WTC11 (cell line): ENCODE measurements at places on chromosomes 3 and 15.
A peak's percentile ranks its signal among the peaks of the same experiment; 100 is the strongest.

DNA sequence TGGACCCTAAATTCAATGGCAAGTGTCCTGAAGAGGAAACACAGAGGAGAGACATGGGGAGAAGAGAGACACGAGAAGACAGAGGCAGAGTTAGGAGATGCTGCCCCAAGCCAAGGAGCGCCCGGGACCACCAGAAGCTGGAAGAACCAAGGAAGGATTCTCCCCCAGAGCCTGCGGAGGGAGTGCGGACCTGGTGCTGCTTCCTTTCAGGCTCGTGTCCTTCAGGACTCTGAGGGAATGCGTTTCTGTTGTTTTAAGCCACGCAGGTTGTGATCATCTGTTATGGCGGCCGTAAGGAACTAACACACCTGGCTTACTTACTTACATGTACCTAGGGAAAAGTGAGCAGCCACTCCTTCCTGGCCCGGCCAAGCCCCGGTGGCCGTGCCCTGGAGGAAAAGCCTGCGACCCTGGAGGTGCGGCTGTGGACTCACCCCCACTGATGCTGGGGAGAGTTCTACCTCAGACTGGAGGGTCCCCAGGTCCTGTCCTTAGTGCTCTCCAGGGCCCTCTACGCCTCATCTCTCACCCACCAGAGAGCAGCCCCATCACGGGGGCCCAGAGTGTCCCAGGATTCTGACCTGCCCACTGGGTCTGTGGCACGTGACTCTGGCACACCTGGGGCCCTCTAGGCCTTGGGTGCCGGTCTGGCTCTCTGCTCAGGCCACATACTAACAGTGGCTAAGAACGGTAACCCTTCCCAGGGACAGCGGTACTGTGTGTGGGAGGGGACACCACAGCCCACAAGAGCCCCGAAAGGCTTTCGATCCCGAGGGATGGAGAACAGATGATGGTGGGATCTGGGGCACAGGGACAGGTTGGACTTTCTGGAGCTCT is 61.8 kb downstream of the ITGA11 start:
- DNase-seq = no peak

DNA sequence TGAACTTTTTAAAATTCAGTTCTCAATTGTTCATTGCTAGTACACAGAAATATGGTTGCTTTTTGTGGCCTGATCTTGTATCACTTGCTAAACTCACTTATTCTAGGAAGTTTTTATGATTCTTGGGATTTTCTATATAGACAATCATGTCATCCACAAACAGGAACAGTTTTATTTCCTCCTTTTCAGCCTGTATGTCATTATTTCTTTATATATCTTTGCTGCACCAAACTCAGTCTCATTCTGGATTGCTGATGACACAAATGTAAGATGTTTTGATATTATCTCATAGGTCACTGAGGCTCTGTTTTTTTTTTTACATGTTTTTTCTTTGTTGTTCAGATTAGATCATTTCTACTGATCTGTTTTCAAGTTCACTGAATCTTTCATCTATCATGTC is 71.7 kb downstream of the TTBK2 start:
- no peak for DNase-seq

GRCh38 chr15:82625136-82625535 is 22.0 kb downstream of the CPEB1 start:
- DNase-seq = no peak

- DNase-seq = no peak
Observed at GRCh38 chr3:148974726-148975125, 16.6 kb upstream of the GYG1 start.

- no peak for DNase-seq
Observed at GRCh38 chr3:165549665-165550064, 287.6 kb downstream of the BCHE start.

DNA sequence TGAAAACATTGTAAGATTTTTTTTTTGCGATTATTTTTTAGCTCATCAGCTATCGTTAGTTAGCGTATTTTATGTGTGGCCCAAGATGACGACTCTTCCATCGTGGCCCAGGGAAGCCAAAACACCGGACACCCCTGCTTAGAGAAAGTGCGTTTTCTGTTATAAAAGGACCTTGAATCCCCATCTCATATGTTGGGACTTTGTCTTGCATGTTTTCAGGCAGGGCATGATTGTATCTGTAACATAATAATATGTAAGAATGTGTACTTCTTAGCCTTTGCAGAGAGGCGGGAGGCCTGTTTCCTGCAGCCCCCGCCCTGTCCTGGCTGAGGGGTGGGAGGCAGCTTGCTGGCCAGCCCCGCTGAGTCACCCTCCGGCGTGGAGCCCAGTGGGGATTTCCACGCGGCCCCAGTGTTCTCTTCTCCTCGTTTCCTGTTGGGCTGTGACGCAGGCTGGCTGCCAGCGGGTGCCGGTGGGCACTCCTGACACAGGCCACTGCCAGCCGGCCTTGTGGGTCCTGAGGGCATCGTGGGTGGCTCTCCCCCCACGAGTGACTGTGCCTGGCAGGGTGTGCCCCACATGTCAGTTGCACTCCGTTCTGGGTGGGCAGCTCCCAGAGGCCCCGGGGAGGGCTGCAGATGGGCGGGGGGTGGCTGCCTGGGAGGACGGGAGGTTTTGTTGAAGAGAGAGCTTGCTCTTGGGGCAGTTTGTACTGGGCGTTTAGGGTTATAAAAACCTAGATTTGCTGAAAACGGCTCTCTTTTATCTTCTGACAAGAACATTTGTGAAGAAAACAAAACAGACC is 55.6 kb downstream of the SMAD3 start:
- peak; percentile 31 for DNase-seq

DNA sequence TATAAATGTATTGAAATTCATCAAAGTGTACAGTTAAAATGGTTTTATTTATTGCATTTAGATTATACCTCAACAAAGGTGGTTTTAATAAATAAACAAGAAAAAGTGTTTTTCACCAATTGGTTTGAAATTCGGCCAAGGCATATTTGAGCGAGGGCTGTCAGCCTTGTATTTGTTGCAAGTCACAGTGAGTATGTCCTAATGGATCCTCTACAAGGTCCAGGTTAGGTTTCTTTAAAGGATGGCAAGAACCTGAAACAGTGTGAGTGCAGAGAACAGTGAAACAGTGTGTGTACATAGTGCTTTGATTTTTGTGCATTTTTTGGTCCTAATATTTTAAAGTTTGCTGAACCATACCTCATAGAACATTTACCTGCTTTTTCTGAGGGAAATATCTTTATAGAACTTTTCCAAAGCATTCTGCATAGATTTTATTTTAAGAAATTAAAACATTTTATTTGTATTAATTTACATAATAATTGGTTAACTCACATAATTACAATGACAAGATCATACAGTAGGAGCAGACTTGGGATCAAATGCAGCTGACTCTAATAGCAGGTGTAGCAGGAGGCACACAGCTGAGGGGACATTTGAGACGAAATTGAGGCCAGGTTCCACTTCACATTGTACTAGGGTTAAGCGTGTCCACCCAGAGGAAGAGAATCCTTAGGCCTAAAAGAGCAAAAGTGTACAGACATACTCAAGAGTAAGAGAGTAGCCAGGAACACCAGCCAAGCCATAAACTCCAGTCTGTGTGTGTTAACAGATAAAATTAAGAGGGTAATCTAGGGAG is 428.8 kb upstream of the TPRG1 start:
- DNase-seq = no peak

- no peak for DNase-seq
Observed at GRCh38 chr3:179881791-179882190, 154.9 kb downstream of the PEX5L start.

DNA sequence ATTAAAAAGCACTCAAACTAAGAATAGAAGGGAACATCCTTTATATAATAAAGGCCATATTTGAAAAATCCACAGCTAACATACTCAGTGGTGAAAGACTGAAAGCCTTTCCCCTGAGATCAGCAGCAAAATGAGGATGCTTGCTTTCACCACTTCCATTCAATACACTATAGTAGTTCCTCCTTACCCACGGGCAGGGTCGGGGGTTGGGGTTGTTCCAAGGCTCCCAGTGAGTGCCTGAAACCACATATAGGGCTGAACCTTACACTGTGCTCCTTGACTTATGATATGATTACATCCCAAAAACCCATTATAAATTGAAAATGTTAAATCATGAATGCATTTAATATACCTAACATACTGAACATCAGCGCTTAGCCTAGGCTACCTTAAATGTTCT is 37.7 kb downstream of the ALDH1L1 start:
- no peak for DNase-seq

DNA sequence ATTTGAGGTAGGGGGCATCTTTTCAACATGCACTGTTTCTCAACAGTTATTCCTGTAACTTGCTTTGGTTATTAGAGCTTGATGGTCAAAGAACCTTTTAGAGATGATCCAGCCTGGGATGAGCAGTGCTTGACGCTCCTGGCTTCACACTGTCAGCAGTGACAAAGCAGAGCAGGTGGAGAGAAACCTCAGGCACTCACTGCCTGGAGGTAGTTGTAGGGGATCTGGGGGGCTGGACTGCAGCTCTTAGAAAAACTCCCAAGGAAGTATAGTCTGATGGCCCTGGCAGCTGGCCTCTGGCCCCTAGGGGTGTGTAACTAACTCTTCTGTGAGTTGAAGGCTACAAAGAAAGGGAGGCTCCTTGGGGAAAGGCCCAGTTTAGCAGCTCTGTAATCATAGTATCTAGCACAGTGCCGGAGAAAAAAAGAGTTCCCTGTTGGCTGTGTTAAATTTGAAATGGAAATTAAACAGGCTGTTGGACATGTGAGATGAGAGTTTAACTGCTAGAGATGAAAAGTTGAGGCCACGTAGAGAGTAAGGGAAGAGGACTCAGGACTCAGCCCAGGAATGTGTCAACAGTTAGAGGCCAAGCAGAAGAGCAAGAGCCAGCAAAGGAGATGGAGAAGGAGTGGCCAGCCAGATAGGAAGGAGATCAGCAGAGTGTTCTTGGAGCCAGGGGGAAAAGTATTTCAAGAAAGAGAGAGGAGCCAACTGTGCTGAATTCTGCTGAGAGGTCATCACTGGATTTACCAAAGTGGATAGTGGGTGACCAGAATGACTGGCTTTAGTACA is 14.2 kb downstream of the OXNAD1 start:
- no peak for DNase-seq

DNA sequence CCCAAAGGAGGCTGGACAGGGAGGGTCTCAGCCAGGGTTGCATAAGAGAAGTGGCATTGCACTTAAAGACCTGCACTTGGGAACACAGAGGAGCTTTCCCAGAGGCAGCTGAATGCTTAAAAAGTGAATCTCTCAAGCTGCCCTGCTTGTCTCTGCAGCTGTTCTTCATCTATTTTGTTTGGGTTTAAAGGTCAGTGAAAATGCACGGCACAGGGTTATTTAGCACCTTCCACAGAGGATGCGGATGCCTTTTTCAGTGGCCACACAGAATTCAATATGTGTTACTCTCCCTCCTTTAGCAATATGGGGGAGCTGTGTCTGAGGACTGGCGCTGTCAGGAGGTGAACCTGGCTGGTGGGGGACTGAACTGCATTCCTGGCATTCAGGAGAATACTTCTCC is 22.7 kb upstream of the CTNNB1 start:
- DNase-seq = no peak

GRCh38 chr3:43286841-43287499 is 630 bp downstream of the SNRK start:
- DNase-seq = no peak

- no peak for DNase-seq
Observed at GRCh38 chr3:53862241-53862640, 15.9 kb downstream of the IL17RB start.

DNA sequence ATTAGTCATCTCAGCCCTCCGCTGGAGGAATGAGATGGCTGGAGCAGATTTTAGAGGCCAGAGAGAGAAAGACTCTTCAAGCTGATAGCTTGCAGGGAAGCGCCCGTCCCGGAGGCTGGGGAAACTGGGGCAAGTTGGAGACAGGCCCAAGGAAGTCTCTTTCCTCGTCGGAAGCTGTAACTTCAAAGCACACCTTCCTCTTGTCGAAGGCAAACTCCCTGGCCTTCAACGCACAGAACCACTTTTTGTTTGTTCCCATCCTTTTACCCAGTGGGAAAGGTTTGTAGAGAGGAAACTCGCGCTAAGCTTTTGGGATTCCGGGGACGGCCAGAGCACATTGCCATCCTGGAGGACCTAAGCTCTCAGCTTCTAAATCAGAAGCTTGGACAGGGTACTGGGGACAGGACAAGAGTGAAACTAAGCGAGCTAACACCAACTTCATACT is 900 bp upstream of the EOMES start:
- DNase-seq = no peak

DNA sequence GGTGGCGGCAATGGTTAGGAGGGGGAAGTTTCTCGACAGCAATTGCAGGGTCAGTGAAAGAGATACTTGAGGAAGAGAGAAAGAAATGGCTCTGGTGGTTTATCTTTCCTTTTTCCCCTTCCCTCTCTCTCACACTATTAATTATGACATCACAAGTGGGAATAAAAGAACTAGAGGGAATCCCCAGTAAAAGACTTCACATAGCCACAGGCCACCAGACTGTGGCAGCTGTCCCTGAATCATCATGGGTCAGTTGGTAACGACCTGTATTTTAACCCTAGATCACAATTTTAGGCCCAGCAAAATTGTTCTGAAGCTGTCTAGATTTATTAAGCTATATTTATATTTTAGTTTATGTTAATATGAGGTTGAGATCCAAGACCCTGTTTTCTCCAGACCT is 40.3 kb downstream of the MBNL1 start:
- no peak for DNase-seq

DNA sequence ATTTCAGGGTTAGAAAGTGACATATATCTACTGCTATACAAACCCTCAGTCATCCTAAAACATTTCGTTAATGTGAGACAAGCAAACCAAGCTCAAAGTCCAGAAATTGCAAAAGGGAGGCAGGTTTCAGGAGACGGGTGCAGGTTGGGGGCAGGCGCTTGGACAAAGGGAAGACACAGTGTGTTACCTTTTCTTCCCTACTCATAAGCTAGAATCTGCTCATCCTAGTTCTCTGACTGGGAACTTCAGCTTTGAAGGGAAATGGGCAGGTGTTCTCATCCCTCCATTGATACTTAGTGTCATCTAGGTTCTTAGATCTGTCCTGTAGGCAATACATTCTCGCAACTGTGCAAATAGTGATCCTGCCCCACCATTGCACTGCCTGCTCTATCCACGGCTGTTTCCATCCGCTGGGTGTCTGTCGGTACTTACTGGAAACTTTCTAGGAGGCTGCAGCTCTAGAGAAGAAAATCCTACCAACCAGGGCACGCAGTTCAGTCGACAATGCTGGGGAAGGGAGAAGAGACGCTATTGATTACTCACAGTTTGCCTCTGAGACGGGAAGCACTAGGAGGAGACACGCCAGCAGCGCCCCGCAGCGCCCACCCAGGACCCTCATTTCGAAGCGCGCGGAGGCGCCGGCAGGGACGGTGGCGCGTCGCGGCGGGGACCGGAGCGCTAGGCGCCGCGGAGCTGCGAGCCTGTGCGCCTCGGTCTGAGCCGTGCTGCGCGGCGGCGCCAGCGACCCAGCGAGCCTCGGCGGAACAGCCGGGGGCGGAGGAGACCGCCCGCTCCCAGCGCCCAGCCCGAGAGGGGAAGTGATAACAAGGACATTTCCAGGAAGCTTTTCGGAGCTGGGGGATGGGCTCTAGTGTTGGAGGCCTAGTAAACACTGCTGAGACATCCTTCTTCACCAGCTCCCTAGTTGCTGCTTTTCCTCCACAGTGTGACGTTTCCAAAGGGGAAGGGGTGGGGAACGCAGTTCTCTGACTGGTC is at the start of gene PROS1:
PROS1 (minus strand) TSS at position 766 of the 996 bp plus-strand sequence; CDS start at position 619, 147 bp downstream.
- DNase-seq = peak; percentile 61

GRCh38 chr15:58526647-58527192 is 94.9 kb downstream of the LIPC start:
- DNase-seq = no peak
